ENCODE measurements at places on chromosomes 7 and 10. TPM values are rescaled to one million over a fixed set of nuclear protein-coding genes. Genes with fewer than 3 reads are reported as not detected.

Gene AKR1B15
- total RNA-seq = not detected

Gene MGAM2
- total RNA-seq = not detected

Gene MAGI2
- total RNA-seq = 20.0 TPM

Gene AGR3
- not detected for total RNA-seq

Gene EXOC6
- total RNA-seq = 7.8 TPM

Gene EPHA1
- 0.32 TPM for total RNA-seq

Gene ANKRD7
- total RNA-seq = 0.86 TPM

Gene REEP3
- 127 TPM for total RNA-seq

Gene LBX1
- total RNA-seq = not detected

Gene SPDYE5
- total RNA-seq = not detected

Gene SDK1
- 0.43 TPM for total RNA-seq

Gene RAB19
- total RNA-seq = not detected

Gene DIP2C
- 18.7 TPM for total RNA-seq

Gene SFTPA1
- total RNA-seq = not detected

Gene ABCC2
- total RNA-seq = 0.32 TPM

Gene COMMD3
- 32.9 TPM for total RNA-seq

Gene RET
- total RNA-seq = 0.43 TPM

Gene PLAC9
- 0.64 TPM for total RNA-seq

Gene FXYD4
- total RNA-seq = not detected

Gene GIMAP1
- total RNA-seq = not detected

Gene SFMBT2
- total RNA-seq = 1.7 TPM
